Uterus (tissue), 4 donors: ENCODE measurements at places on chromosomes 12 and 14.

DNA sequence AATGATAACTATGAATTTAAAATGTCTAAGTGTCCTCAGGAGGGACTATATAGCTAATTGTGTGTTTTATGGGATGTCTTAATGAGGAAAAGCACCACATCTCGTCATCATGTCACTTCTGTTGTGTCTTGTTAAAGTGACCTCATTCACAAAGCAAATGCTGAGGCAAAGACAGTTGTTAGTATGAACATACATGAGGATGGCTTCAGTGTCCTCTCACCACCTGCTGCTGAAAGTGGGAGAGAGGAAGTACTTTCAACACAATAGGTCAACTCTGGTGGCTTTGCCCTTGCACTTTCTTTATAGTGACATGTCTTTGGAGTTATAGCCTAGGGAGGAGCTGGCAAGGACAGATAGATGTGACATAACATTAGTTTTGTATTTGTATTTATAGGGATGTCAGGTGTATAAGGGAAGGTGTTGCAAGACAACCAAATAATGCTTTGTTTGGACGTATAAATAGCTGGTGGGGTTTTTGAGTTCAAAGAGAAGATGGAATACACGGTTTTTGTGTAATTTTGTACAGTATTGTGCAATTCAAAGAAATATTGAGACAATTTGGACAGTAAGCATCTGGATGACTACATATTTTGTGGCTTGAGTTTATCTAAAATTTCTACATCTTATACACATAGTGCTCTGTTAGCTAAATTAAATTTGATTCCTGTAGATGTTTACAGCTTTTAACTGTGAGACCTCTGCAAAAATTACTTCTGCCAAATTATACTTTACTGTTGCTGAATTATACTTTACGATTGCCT lies 131.7 kb upstream of the ATP2B1 start:
- no peaks in the 10 kb centered on the region for H3K36me3 ChIP-seq
- no peak overlapping the region for H3K27ac ChIP-seq
- no peaks in the 10 kb centered on the region for H3K27me3 ChIP-seq

- H3K36me3 ChIP-seq: no peaks in the 10 kb centered on the region
- DNase-seq: no peak
- H3K27ac ChIP-seq: no peak overlapping the region
- H3K4me1 ChIP-seq: no peaks in the 10 kb centered on the region
- H3K27me3 ChIP-seq: no peaks in the 10 kb centered on the region
Measured at GRCh38 chr14:77128414-77128891, 13.1 kb downstream of the ZDHHC22 start.

- H3K4me1 ChIP-seq: no peaks in the 10 kb centered on the region
- H3K27ac ChIP-seq: no peak overlapping the region
- DNase-seq: no peak
- no peak overlapping the region for H3K4me3 ChIP-seq
Measured at GRCh38 chr12:5165296-5165970, 121.8 kb downstream of the KCNA5 start.

- H3K27me3 ChIP-seq: no peaks in the 10 kb centered on the region
- H3K4me1 ChIP-seq: peaks cover 10% of the 10 kb centered on the region
- peak overlapping the region; percentile 100 for H3K27ac ChIP-seq
- H3K4me3 ChIP-seq: peak overlapping the region; percentile 91
Measured at GRCh38 chr12:8950221-8950527, 729 bp upstream of the M6PR start.

- no peaks in the 10 kb centered on the region for H3K4me1 ChIP-seq
- no peaks in the 10 kb centered on the region for H3K36me3 ChIP-seq
- peaks cover 5% of the 10 kb centered on the region for H3K27me3 ChIP-seq
- H3K4me3 ChIP-seq: no peak overlapping the region
- no peak for DNase-seq
- H3K27ac ChIP-seq: no peak overlapping the region
Measured at GRCh38 chr12:54197431-54197909, 8.7 kb upstream of the SMUG1 start.
